ENCODE measurements at places on chromosomes 3 and 15.

- DNase-seq: no peak
Observed at GRCh38 chr3:127587876-127588275, 2.7 kb downstream of the TPRA1 start.

- no peak for DNase-seq
Observed at GRCh38 chr3:8560366-8561007, 58.9 kb downstream of the LMCD1 start.

DNA sequence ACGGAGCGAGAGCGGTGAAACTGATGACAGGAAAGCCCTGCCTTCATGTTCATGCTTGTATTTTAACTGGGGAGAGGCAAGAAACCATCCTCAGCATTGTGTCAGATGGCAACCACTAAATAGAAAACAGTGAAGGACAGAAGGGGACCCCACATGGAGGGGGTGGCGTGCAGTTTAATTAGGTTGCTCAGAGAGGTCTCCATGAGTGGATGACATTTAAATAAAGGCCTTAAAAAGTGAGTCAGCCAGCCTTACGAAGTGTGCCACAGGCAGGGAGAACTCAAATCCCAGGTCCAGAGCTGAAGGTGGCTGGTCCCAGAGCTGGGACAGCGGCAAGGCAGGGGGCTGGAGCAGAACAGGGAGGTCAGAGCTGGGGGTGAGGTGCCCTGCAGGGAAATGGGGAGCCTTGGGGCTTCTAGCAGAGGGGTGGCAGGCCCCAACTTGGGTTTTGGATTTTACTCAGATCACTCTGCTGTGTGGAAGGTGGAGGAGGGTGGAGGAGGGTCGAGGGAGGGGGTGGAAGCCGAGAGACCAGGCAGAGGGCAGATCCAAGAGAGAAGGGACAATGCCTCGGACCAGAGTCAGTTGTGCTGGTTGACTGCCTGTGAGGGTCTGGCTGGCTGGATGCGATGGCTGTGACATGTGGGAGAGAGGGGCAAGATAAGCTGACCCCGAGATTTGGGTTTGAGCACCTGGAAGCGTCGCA is 73.7 kb downstream of the KLF13 start:
- no peak for DNase-seq

DNA sequence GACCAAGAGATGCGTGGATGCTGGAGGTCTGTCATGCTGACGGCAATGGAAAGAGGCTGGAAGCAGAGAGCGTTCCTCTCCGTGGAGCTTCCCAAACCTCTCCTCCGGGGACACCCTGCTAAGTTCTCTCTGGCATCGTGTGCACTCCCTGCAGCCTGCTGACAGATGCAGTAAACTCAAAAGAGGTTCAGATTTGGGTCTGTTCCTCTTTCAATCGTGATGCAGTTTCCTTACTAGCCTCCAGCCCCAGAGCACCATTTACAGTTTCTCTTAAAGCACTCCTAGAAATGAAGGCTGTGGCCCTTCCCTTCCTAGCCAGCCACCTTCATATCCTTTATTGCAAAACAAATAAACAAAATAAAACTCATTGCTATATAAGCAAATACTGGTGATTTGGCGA is 47.3 kb upstream of the LRRC58 start:
- no peak for DNase-seq

DNA sequence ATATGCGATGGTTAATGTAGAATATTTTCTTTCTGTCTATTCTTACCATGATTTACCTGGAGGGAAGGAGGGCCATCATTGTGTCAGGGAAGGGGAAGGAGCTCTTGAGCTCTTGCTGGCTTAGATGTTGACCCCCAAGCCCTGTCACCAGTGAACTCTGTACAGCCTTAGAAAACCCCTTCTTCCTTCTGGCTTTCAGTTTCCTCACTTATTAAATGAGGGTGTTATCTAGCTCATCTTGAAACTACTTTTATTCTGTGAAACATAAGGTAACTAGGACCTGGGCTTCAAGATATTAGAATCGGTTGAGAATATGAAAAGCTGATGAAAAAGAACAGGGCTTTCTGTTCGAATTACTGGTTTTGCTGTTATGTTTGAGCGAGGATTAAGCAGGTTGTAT is 25.1 kb upstream of the UTS2B start:
- no peak for DNase-seq

- DNase-seq: peak; percentile 79
Observed at GRCh38 chr15:99104788-99105513, at the start of gene SYNM. TSS of gene SYNM (plus strand) at chr15:99105080. CDS start at chr15:99105200, 120 bp downstream.

- no peak for DNase-seq
Observed at GRCh38 chr15:70560617-70561328, 202.6 kb downstream of the UACA start.

Measured in pons (tissue), 1 donor.